Stimulated activated CD4-positive, alpha-beta T cell treated with anti-CD3 and anti-CD28 coated beads, Interleukin-1b, Interleukin-23, amount 100 ng/mL, for 48 hours (primary cell): ENCODE measurements at places on chromosomes 7 and 10.

- no peak for DNase-seq
These were observed 98.8 kb upstream of the AGR3 start for GRCh38 chr7:16980539-16980938.

- DNase-seq, result no peak
These were observed 3.1 kb downstream of the PALS2 start for GRCh38 chr7:24576171-24577025.

- no peak for DNase-seq
These were observed 1.3 kb downstream of the ANXA11 start for GRCh38 chr10:80203835-80204676.

DNA sequence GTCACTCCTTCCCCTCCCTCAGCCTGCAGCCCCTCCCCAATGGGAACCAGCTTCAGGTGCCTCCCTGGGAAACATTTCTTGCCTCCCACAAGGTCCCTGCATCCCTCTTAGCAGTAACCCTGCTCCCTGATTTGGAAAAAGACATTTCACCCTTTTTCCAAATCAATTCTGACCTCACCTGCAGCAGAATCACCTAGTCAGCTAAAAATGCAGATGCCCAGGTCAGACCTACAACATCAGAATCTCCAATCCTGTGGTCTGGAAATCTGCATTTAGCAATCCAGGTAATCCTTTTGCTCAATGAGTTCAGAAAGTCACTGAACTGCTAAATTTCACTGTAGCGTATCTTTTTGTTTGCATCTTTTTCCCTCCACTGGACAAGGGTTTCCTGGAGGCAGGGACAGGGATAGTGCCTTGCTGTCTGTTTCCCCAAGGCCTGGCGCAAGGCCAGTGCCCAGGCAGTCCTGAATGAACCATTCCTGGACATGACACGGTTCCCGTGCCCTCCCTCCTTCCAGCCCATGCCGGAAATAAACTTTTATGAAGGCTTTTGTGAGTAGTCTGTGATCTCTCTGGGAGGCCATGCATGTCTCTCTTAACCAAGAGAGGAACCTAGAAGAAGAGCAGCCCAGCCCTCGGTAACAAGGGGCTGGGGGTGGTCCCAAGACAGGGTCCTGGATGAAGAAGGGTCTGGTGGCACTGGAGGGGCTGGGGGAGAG lies 44.0 kb downstream of the COL13A1 start:
- DNase-seq, result no peak

DNA sequence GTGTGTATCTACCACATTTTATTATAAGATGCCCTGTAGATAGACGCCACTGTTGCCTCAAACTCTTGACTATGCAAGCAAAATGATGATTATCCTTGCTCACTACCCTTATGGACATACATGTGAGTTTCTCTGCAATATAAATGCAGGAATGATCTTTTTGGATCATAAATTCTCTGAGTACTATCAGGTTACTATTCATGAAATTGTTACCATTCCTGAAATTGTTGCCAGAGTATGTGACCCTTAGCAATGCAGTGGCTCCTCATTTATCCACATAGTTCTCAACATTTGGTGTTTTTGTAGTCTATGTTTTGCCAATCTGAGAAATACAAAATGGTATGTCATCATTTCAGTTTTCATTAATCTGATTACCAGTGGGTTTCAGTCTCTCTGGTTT lies 166.2 kb upstream of the FAM3C start:
- no peak for DNase-seq
